Vagina (tissue), 2 donors: ENCODE measurements at places on chromosomes 1 and 21.

DNA sequence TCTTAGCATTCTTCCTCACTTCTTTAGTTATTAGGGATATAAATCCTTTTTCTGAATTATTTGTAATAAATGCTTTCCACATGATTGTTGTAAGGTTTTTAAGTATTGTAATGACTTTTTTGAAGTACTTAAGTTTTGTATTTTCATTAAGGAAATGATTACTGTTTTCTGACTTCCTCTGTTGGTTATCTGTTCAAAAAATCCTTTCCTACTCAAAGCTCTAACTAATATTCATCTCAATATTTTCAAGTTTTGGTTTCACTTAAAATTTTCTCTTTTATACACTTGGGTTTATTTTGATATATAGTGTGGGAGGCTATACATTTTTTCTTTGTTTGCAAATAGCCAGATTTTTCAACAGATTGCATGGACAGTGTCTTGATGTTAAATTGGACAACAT, 59.9 kb upstream of the NHLH2 start:
- no peak for DNase-seq

DNA sequence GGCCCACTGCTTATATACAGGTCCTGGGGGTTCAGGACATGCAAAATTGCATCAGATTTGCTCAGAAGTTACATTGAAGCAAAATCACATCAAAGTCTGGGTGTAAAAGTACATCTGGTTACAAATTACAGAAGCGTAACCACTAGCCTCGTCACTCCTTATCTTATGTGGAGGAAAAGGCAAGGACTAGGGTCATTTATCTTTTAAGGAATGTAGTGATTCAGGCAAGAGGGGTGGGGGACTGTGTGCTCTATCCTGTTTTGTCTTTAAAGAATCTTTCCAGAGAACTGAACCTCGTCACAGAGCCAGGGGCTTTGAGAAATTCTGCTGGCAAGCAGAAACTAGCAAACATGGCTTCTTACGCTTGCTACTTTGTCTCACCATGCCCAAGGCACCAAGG, 61.1 kb upstream of the RAB4A start:
- no peak for DNase-seq

GRCh38 chr1:3502641-3503524, 48.4 kb downstream of the ARHGEF16 start:
- DNase-seq, result no peak

- no peak for DNase-seq
These were observed 505.8 kb downstream of the PLPP3 start for GRCh38 chr1:56073614-56074006.

DNA sequence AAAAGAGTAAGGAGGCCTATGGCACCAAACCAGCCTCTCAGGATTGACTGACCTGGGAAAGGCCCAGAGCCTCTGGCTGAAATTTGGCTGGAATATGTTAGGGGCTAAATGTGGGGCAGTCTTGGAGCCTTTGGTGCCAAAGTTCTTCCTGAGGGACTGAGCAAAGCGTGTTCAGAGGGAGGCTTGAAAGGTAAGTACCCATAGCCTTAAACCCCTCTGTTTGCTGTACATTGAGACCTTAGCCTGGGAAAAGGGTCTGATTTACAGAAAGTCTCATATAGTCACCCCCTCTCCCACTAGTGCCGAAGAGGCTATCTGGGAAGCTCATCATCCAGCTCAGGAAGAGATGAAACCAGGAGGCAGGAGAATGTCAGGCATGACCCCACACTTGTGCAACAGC, at the start of gene LCE4A:
LCE4A (plus strand) TSS at position 301 of the 400 bp plus-strand sequence. CDS start 916 bp downstream, outside the sequence.
- DNase-seq, result no peak
